ENCODE measurements at places on chromosomes 5 and 9.

DNA sequence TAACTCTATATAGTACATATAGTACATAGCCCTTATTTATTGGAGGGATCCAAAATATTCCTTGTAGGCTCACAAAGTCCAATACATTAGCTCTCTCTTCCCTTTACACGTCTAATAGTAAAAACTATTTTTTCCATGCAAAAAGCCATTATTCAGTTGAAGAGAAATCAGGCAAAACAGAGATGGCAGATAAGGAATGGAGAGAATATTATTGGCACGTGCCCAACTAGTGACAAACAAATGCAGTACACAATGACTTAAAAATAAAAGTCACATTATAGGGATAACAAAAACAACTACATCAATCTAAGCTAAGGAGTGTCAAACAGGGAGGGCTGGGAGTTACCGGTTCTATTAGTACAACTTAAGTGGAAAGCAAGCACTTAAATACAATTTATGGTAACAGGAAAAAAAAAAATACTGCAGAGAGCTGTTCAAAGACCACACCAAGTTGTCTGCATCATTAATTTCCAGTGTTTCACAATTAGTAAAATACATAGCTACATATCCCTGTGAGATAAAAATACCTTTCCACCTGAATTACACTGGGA lies 4.1 kb upstream of the SCAI start:
- no peak for DNase-seq

- DNase-seq = no peak
Measured at GRCh38 chr9:111582888-111583287, 16.6 kb downstream of the PTGR1 start.

DNA sequence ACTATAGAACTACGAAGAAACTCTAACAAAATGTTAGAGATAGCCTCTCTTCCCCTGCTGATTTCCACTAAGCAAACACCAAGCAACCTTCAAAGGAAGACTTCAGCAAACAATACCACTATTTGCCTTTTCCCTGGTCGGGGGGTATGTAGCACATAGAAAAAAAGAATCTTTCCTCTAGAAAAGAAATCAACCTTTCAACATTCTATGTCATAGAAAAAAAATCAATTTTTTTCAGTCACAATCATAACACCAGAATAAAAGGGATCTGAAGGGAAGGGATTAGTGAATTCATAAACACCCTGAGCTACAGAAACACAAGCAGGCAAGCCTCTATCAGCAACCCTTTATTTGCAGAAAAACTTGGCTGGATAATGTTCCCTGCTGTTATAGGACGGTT lies 15.3 kb downstream of the ABCA1 start:
- no peak for DNase-seq

DNA sequence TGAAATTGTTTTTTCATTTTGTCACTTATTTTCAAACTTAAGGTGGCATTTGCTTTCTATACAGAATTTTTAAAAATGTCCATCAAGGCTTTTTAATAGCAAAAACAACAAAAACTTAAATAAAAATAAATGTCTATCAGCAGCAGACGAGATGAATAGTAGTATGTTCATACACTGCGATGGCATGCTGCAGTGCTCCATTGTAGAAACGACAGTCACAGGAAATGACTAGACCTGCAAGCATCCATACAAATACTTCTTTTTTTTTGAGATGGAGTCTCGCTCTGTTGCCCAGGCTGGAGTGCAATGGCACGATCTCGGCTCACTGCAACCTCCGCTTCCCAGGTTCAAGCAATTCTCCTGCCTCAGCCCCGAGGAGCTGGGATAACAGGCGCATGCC lies 41.4 kb downstream of the COL23A1 start:
- DNase-seq = no peak

DNA sequence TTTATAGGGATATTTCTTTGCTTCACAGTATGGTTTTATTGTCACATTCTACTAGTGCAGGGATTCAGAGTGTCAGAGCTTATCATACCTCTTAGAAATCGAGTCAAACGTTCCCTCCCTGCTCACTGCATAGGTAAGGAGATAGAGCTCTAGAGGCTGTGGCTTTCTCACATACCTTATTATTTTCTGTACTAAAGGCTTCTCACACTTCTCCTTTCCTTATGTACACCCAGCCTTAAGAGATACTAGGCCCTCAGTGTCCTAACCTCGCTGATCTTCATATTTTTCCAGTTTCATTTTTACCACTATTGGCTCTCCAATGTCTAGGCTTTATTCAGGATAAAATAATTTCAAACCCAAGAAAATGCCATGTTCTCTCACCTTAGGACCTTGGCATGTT lies 297.3 kb upstream of the RIOK2 start:
- no peak for DNase-seq

- DNase-seq = no peak
Measured at GRCh38 chr5:83364312-83365299, 106.9 kb upstream of the VCAN start.

DNA sequence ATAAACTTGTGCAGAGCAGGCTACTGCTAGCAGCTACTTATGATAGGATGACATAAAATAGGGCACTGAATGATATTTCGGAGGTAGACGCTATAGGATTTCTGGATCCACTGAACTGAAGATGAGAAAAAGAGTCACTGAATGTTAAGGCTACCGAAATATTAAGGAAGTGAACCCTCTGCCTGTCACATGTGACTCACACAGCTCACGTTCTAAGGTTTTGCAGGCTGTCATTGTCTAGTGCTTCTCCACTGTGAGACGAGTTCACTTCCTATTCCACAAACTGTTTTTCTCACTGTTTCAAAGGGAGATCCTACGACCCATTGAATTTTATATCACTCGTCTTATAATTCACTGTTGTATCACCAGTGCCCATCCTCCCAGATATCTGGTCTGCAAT lies 100.8 kb downstream of the CTNND2 start:
- DNase-seq = no peak

All from iPS DF 6.9 (cell line).